Eye (tissue), 1 donor: ENCODE measurements at places on chromosomes 4 and X.

GRCh38 chr4:110953191-110953590 is 330.3 kb upstream of the PITX2 start:
- DNase-seq: no peak

DNA sequence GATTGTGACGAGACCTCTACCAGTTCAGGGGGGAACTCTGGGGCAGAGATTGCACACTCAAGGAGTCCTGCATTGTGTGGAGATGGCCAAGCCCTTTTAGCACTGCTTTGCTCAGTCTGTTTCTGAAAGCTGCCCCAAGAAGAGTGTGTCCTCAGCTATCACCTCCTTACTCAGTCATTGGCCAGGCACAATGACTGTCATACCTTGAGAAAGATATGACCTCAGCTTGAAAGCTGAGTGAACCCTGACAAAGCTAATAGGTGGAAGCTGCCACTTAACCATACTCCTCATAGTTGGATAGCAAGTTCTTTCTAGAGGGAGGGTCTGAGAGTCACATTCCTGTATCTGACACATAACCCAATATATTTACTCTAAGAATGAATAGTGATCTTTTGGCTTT is 37.8 kb upstream of the DIPK2B start:
- no peak for DNase-seq

DNA sequence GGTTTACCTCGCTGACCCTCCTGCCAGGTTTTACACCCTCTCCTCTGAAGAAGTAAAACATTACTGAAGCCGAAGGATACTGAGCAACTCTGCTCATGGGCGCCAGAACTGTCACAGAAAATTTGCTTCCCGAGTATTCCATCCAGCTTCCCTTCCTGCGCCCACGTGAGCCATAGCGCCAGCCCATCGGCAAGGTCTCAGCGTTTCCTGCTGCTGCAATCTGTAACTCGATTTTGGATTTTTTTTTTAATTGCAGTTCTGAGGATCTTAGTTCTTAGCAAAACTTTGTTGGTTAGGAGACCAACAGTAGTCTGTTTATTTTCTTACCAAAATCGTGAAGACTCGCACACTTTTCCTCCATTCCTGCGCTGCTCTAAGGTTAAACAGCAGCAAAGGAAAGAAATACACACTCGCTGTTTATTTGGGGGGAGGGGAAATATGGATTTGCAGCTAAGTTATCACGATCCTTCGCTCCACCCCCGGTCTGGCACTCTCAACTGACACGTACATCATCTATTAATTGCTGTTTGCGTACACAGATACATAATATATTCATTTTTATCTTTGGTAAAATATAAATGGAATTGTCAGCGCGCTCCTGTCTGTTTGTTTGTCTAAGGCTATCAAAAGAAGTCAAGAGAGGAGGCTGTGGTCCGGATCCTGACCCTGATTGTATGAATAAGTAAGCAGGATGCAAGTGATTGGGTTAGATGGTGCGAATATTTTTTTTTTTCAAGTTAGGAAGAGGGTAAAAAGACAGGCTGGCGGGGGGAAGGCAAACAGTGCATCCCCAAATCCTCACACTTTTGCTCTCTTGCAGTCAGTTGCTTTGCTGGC is at the start of gene TLL1:
Gene TLL1, plus strand, starts transcription at position 777 of the 837 bp plus-strand sequence. CDS start 668 bp downstream, outside the sequence.
- DNase-seq: peak; percentile 79

GRCh38 chr4:133565379-133565778 is 416.3 kb downstream of the PCDH10 start:
- DNase-seq: peak; percentile 18

DNA sequence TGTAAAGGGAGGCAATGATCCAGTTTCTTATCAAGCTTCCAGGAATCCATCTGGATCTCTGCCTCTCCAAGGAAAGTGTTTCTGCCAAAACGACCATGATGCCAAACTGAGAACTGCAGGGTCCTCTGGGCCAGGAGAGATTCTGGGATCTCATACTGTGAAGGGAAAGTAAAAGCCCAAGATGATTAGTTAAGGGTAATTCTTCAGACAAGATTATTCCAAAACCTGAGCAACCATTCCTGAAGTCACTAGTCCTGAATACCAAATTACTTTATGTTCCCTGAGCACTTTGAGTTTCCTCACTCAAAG is 42.0 kb downstream of the SRPX2 start:
- no peak for DNase-seq

- no peak for DNase-seq
Measured at GRCh38 chrX:107199491-107199890, 6.7 kb downstream of the NUP62CL start.

GRCh38 chr4:137015426-137016409 is 516.6 kb downstream of the PCDH18 start:
- DNase-seq: no peak

DNA sequence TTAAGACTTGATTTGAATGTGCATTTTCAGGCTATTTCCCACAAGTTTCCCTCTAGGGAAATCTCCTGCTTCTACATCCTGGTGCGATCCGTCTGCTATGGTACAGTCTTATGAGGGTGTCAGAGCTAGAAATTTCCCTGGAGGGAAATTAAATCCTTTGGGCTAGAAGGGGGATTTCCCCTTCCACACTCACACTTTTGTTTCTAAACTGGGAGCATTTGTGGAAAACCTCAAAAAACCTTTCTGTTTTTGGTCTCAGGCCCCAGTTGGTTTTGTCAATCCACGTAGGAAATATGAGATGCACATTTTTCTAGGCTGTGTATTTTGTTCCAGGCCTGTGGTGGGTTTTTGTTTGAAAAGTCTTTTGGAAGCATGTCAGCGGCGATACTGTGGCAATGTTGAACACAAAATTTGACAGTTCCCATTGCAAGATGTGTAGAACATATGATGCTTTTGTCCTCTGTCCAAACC is 17.8 kb downstream of the HMGB3 start:
- DNase-seq: peak; percentile 28

DNA sequence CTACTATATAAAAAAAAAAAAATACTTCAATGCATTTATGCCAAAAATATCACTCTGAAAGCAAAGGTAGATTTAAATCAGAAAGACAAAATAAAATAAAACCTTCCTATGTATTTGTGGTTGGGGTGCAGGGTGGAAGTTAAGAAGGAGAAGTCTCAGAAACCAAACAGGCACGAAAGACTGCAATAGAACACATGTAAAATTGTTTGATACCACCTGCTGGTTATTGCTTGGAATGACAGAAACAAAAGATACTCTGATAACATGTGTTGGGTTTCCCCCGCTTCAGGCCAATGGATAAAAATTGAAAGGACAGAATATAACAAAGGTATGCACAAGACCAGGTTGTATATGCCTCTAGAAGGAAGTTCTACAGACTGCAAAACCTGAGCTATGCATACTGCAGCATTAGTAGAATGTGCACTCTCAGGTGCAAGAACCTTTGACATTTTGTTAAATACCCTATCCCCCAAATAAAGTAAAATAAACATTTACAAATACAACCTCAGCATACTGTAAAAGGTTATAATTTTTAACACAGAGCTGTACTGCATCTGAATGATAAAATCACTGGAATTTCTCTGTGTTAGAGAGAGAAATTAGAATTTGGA is 118.8 kb downstream of the GABRA2 start:
- peak; percentile 63 for DNase-seq

GRCh38 chr4:7351014-7351413 is 83.7 kb downstream of the PSAPL1 start:
- peak; percentile 85 for DNase-seq

- peak; percentile 13 for DNase-seq
Measured at GRCh38 chr4:42570221-42570620, 86.7 kb downstream of the ATP8A1 start.

DNA sequence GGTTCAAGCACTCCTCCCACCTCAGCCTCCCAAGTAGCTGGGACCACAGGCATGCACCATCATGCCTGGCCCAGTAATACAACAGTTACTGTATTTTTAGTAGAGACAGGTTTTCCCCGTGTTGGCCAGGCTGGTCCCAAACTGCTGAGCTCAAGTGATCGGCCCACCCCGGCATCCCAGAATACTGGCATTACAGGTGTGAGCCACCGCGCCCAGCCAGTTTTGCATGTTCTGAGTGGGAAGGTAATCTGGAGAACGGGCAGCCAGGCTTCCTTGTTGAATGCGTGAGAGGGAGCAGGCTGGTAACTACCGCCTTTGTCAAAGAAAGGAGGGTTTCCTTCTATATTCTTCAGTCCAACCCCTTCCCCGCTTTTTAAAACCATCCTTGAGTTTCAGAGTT is 9.1 kb downstream of the NOCT start:
- no peak for DNase-seq

DNA sequence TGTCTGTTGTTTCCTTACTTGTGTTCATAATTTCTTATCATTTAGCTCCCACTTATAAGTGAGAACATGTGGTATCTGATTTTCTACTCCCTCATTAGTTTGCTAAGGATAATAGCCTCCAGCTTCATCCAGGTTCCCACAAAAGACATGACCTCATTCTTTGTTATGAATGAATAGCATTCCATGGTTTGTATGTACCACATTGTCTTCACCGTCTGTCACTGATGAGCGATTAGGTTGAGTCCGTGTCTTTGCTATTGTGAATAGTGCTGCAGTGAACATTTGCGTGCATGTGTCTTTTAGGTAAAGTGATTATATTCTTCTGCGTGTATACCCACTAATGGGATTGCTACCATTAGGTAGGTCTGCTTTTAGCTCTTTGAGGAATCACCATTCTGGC is 624.3 kb upstream of the EPHA5 start:
- DNase-seq: peak; percentile 63

DNA sequence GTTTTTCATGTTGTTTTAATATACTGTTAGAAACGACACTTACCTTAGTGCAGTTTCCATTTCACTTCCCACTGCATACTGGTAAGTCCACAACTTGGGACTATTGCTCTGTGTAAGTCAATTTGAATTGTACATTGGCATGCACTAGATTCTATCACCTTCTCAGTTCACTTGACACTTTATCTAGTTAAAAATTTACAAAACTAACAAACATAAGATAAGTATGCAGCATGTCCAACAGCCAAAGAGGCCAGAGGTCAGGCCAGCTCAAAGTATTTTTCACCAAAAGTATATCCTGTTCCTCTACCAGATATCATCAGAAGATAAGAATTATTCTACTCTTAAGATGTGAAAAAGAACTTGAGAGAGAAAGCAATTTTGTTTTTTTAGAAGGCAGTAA is 75.9 kb downstream of the QRFPR start:
- no peak for DNase-seq

- no peak for DNase-seq
Measured at GRCh38 chrX:104330966-104331365, 76.2 kb upstream of the ESX1 start.

GRCh38 chr4:6120361-6120760 is 80.0 kb downstream of the JAKMIP1 start:
- DNase-seq: no peak

DNA sequence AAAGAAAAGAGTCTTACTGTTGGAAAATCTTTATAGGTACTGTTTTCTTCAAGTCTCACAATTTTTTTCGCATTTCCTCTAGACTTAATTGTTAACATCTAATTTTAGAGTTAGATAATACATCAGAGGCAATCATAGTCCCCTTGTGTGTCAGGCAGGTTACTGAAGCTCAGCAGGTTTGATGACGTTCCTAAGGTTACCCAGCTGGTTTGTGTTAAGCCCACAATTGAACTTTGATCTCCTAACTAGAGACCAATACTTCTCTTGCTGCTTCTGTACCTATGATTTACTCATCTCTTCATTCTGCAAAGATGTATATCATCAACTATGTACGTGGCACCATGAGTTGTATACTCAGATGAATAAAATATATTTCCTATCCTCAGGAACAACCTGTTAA is 131.6 kb upstream of the STIM2 start:
- no peak for DNase-seq

GRCh38 chr4:92658318-92658717 is 354.6 kb downstream of the GRID2 start:
- DNase-seq: peak; percentile 50

- no peak for DNase-seq
Measured at GRCh38 chr4:25198713-25199112, 35.1 kb upstream of the PI4K2B start.

GRCh38 chr4:122479935-122480416 is 23.5 kb upstream of the IL2 start:
- DNase-seq: no peak

GRCh38 chr4:147456706-147457105 is 24.2 kb upstream of the EDNRA start:
- DNase-seq: no peak

DNA sequence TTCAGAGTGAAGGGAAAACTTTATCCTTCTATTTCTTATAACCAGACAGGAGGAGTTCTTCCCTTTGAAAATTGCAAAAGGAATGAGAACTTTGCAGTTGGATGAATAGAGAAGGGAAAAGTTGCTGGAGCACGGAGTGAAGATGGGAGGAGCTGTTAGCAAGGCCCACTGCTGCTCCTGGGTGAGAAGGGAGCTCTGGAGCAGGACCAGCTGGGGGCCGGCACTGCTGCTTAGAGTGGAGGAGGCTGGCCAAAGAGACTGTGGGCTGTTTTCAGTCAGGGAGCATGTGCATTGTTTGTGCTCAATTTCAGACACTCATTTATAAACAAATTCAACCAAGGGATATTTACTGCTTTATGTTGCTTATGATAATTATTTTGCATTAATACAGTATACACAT is 164.2 kb downstream of the STIM2 start:
- DNase-seq: no peak

DNA sequence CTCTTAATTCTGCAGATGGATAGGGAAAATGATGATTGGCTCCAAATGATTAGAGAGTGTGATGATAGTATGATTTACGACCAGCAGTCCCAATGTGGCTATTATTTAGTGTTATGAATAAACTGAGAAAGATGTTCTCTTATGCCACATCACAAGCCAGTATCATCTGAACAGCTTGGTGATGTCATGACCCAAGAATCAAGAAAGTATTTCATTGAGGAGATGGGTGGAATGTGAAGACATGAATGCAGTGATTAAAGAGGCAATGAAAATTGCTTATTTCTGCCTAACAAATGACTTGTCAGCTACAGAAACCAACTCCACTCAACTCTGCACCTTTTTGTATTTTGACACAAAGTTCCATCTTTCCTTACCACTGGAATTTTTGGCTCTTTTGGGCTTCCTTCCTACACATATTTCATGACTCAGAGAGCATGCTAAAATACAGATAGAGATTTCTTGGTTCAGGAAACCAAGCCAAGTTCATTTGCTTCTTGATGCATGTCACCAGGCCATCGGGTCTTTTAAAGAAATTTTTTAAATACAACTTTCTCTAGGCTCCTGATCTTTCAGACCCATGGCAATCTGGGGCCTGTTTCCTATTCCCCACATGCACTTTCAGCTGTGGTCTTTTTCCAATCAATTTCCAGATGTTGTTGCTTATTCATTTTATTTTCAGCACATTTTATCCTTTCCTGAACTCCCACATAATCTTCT is 174.2 kb downstream of the HHIP start:
- DNase-seq: peak; percentile 5

DNA sequence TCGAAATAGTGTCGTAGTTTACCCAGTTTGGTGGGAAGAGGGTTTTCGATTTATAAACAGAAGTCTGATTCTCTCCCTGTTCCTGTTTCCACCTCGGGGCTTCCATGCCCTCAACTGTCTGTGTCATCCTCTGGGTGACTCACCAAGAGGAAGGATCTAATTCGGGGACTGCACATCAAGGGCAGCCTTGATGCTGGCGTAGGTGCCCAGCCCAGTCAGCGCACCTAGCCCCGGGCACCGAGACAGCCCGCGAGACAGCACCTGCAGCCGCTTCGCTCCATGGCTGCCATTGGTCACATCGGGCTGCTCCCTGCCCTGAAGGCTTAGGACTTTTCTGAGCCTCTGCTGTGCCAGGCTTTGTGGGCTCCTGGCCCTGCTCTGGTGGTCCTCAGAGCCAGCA is 7.7 kb downstream of the ABCD1 start:
- DNase-seq: no peak
